Effector CD4-positive, alpha-beta T cell (primary cell): ENCODE measurements at places on chromosomes 3 and 15.

- no peak for DNase-seq
These were observed 11.9 kb downstream of the ARRDC4 start for GRCh38 chr15:97972366-97972765.

DNA sequence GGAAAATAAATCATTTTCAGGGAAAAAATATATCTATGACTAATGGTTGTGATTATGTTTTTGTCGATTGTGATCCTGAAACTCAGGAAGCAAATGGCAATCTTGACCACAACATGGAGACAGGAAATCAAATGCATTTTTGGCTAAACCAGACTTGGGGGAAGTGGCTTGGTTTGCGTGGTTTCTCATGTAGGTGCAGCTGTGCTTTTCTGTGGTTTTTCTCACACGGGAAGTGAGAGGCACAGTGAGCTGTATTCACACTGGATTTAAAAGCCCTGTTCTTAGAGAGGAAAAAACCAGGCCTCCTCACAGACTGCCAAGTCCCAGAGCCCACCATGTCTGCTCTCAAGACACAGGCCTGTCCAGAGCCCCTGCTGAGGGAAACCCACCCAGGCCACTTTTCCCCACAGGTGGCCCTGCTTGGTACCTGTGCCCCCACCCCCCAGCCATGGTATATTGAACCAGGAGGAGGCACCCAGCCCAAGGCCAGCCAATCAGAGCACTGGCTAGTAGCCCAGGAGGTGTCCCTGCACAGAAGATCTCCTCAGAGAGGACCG, 46.1 kb downstream of the BTD start:
- no peak for DNase-seq

GRCh38 chr15:96860741-96861140, 530.2 kb downstream of the NR2F2 start:
- DNase-seq, result no peak

DNA sequence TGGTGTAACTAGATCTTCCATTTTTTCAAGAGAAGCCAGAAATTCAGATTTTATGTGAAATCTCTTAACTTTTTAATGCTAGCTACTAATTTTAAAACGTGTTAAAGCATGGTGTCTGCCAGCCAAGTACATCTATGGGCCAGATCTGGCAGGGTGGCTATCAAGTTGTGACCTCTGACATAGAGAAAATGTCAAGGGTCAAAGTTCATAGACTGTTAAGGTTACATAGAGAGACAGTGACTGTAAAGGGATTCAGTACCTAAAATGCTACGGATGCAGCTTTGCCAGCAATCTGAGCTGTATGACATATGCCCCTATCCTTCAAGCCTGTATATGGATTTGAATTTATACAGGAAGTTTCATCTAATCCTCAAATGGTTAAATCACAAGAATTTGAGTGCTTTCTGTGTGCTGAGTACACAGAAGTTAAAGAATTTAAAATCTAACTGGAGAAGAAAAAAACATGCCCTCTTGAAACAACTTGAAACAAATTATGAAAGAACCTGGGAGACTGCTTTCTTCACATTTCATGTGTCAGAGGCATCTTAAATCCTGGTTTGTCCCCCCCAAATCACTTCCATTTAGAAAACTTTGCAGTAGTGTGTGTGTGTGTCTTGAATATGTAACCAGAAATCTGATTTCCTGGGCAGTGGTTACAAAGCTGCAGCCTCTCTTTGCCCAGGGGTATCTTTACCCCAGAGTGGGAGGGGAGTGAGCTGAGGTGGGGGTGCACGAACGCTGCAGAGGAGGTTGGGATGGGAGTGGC, 895 bp upstream of the ARHGAP31 start:
- no peak for DNase-seq

- no peak for DNase-seq
These were observed 612.2 kb upstream of the GOLIM4 start for GRCh38 chr3:168707900-168708299.

DNA sequence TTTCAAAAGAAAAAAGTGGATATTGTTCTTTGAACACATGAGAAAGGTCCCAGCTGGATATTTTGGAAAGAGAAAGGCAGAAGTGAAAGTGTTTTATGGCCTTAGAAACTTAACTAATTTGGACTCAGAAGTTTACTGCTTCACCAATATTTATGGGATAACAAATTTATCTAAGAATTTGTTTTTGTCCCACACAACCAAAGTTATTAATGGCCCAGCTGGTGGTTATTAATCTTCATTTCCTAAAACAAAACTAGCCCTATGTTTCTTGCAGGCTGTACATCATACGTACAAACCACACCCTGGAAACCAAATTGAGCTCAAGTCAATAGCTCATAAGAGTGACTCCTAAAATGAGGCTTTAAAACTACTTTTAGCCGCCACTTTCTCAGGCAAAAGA, 372.9 kb upstream of the LMCD1 start:
- DNase-seq, result no peak

- no peak for DNase-seq
These were observed 88.2 kb downstream of the FAIM start for GRCh38 chr3:138696666-138697370.

DNA sequence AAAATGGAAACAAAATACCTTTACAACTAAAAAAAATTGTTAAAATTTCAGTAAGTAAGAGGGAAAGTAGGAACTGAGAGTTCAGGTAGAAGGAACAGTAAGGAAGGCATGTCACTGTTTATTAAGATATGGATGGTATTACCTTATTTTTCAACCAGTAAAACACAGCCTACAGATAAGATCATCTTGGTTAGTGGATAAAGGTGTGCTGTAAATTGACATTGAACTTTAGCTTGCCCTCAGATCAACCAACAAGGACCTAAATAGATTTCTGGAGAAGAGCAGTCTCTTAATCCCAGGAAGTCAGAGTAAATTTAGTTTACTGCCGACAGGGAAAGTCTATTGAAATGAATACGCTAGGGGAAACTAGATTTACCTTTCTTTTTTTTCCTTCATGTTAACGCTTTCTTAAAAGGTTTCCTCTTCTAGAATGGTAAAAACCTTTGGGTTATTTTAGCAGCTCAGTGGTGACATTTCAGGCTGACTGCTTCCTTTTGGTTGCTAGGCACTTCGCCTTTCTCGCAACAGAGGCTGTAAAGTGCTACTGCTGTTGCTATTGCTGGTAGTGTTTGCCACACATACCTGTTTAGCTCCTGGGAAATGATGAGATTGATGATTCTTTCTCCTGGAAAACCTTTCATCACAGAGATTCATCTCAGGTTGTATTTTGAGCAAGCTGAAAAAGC, 12.9 kb downstream of the DZIP3 start:
- DNase-seq, result peak; percentile 14

- DNase-seq, result no peak
These were observed 71.3 kb downstream of the MESD start for GRCh38 chr15:80918196-80918783.

DNA sequence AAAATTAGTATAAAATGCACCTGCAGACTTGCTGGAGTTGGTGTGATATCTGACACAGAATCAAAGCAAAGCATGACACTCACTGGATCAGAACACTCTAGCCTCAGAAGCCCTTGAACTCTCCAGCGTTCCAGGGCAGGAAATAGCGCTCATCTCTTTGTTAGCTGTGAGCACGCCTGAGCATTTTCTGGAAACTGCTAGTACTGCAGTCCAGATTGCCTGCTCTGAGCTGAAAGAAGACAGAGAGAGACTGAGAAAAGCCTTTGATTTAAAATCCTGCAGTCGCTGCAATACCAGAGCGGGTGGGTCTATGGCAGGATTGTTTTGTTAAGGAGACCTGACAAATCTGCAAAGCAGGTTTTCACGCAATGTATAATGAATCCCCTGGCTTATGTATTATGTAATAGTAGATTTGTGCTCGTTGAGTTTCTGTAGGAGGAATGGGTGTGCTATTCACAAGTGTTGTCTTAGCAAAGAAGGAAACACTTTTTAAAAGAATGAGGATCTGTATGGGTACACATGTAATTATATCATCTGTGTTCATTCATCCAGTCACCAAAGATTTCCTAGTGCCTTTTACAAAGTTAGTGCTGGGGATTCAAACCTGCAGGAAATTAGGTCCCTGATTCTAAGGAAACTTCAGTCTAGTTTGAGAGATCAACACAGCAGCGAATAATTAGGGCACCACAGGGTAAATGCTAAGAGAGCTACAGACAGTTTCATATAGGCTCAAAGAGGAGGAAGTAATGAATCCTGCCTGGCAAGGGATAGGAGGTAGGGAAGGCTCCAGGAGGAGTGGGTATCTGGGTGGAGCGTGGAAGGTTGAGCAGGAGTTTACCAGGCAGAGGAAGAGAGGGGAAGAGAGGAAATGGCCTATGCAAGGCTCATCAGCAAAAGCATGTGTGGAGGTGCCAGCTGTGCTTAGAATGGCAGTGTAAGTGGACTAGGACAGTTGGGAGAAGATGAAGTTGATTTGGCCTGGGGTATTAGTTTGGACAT, 26.1 kb upstream of the MGLL start:
- no peak for DNase-seq

GRCh38 chr3:128999102-128999501, 2.0 kb upstream of the EFCC1 start:
- no peak for DNase-seq

GRCh38 chr15:80052597-80053304, 6.7 kb upstream of the ZFAND6 start:
- DNase-seq, result no peak

GRCh38 chr3:127157171-127157828, 35.6 kb upstream of the PRR23E start:
- no peak for DNase-seq

DNA sequence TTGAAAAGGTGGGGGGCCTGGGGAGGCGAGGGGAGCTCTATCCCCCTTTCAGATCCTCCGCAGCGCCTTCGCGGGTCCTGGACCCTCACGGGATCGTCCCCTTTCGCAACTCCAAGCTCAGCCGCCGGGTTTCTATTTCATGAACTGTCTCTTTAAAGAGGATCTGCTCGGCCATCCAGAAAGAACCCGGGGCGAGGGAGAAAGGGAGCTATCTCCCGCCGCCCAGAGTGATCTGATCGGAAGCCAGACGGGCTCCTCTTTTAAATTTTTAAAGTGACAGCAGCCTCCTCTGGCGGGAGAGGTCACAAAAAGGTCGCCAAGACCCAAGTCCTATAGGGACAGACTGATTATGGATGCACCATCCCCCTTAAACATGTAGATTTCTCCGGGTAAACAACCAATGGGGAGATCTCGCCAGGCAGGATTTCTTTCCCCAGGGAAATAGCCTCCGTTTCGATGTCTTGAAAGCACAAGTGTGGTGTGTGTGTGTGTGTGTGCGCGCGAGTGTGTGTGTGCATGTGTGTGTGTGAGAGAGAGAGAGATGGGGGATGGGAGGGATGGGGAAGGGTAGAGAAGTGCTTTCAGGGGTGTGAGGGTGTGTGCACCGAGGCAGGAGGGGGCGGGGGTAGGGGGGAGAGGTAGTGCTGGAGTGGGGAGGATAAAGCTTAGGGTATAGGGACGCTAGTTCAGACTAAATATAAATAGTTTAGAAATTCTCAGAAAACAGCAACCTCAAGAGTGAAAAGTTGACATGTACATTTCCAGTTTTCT, 516.1 kb downstream of the MECOM start:
- DNase-seq, result no peak

GRCh38 chr3:184993394-184993793, 159.5 kb downstream of the C3orf70 start:
- DNase-seq, result no peak

DNA sequence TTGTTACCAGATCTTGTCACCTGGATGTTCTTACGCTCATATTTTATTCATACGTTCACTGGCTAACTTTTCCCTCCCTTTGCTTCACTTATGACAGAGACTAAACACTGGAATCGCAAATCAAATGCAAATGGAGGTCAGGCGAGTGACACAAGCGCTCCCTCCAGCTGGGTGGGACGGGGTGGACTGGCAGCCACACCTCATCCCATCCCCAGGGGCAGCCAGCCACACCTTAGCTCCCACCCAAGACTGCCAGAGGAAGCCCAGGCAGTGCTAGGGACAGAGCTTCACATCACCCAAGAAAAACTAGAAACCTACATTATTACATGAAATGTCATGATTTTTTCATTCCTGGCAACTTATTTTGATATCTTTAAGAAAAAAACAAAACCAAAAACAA, 366.2 kb downstream of the ERC2 start:
- no peak for DNase-seq

- DNase-seq, result no peak
These were observed 20.0 kb downstream of the ABTB1 start for GRCh38 chr3:127692501-127693335.

DNA sequence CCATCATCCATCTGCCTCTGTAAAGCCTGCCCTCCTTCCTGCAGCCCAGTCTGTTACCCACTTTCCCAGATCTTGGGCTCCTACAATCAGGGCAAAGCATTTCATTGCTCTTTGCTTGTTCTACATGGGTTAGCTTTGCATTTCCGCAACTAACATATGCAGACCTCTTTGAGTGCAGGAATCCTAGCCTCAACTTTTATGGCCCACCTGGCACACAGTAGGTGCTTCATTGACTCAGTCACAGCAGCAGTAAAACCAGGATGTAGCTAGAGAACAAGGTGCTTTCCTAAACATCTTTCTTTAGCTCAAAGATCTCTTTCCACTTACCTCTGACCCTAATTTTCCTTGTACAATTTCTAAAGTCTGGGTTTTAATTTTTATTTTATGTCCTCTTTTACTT, 3.5 kb downstream of the CD80 start:
- no peak for DNase-seq

- DNase-seq, result no peak
These were observed 216.9 kb downstream of the IGSF11 start for GRCh38 chr3:118817748-118818165.

DNA sequence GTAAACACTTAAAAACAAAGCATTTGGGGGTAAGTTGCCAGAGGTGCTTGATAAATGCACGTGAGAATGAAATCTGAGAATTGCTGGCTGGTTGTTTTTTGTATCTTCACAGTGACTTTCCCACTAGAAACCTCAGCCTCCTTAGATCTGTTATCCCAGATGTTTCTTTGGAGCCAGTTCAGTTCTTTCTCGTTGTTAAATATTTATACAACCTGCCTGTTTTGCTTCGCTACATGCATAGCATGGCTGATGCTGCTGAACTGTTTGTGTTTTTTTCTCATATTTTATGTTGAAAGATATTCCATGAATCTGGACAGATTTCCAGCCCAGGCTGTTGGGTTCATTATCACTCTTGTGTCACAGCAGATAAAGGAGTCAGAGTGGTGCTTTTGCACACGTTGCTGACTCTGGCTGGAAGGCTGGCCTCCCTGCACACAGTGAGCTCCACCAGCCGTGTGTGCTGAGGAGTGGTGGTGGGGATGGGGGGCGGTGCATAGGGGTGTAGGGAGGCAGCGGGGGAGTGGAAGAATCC, 80.2 kb downstream of the ARNT2 start:
- DNase-seq, result no peak

DNA sequence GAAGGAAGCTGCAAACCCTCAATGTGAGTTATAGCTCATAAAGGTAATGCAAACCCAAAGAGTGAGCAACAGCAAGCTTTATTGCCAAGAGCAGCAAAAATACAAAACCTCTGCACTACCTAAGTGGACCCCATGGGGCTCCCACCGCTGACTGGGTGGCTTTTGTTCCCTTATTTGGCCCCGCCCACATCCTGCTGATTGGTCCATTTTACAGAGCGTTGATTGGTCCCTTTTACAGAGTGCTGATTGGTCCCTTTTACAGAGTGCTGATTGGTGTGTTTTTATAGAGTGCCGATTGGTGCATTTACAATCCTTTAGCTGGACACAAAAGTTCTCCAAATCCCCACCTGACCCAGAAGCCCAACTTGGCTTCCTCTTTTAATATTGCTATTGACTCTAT, 154.5 kb upstream of the NSMCE3 start:
- DNase-seq, result no peak

GRCh38 chr3:174318181-174318580, 541.0 kb upstream of the NAALADL2 start:
- no peak for DNase-seq
